Stimulated activated CD4-positive, alpha-beta T cell treated with anti-CD3 and anti-CD28 coated beads, Interleukin-1b, Interleukin-23, amount 100 ng/mL, for 24 hours (primary cell): ENCODE measurements at places on chromosomes 7 and 10.

- DNase-seq, result no peak
Measured at GRCh38 chr7:135514856-135515255, 5.0 kb upstream of the CNOT4 start.

DNA sequence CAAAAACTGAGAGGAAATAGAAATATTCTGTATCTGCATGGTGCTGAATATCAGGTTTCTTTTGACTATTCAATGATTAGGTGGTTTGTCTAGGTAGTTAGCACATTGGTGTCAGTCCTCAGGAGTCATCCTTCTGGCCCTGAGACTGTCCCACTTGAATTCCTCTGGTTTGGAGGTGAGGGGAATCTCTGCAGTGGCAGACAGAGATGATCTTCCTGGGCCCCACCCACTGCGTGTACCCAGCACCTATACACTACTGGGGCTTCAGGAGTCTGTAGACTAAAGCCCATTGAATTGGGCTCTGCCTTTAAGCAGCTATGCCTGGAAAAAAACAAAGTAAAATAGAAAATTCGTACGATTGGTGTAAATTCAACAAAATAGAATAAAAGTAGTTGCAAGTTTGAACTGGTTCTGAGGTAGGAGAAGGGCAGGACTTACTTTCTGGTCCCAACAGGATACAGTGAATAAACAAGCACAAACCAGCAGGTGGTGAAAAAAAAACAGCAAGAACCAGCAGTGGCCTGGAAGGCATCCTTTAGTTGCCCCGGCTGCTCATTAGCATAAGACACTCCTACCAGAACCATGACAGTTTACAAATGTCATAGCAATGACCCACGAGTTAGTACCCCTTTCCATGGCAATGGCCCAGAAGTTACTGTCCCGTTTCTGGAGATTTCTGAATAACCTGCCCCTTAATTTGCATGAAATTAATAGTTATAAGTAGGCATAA lies 1.7 kb downstream of the LIPM start:
- no peak for DNase-seq

DNA sequence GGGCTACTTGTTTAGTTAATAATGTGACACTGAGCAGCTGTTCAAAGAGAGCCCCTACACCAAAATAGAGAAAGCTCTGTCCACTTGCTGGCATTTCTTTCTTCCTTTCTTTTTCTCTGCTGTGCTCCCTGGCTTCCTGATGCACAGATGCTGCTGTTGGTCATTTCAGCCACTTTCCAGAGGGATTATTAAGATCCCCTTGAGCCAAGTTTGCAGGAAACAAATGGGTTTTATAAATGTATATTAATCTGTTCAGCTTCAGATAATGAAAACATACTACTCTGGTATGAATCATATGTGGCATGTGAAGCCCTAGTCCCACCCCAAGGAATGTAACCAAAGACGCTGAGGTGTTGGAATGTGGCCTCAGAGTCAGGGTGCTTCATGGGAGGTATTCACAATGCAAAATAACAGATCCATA lies 638.2 kb upstream of the FZD8 start:
- DNase-seq, result no peak

GRCh38 chr7:150407588-150408392 lies 28.7 kb downstream of the ZNF775 start:
- DNase-seq, result no peak

GRCh38 chr7:37924491-37925041 lies 4.1 kb downstream of the EPDR1 start:
- DNase-seq, result no peak

DNA sequence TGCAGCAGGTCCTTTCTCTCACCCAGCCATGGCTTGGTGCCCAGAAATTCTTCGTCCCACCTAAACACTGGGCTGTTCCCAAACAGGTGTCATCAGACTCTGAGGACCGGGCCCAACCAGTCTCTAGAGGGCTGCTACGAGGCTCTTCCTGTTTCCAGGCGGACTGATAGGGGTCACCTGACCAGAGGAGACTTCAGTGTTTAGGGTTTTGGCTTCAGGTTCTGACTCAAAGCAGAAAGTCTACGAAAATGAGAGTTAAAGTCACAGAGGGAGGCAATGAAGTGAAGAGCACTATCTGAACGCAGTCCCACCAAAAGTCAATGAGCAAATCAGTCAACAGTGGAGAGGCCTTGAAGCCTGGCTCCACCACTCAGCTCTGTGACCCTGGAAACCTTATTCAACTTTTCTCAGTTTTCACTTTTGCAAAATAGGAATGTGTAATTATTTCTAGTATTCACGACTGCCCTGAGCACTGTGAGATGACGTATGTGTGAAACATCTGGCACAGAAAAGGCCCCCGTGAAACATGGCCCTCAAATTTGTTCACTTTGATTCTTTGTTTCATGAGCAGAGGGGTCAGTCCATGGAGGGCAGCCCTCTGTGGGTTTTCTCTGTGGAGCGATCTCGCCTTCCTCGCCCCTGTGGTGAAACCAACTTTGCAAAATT lies 189.9 kb upstream of the PDE1C start:
- DNase-seq, result no peak

DNA sequence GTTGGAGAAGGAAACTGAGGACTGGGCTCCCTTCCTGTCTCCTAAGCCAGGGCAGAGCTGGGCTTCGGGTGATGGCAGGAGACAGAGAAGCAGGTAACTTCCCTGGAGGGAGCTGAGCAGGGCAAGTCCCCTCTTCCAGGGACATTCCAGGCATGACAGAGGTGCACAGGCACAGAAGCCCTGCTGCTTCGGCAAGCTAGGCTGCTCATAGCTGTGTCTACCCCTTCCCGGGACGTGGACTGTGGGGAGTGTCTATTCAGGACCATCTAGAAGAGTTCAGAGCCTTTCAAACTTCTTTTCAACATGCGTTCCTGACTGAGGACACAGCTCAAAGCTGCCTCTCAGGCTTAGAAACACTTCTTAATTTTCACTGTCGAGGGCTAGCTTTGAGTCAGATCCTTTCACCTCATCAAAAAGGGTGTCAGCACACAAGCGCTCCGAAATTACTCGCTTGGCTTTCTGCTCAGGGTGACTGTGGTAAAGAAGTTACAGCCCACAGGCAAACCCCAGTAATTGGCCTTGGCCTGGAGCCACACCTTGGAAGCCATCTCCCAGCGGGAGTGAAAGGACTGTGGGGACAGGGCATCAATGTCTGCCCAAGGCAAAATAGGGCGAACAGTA lies 63.7 kb upstream of the STEAP1B start:
- DNase-seq, result no peak
